ENCODE measurements at places on chromosomes 6 and 20.

- no peak for DNase-seq
Observed at GRCh38 chr6:20805021-20805420, 270.8 kb downstream of the CDKAL1 start.

- no peak for DNase-seq
Observed at GRCh38 chr20:46695892-46696291, 6.6 kb upstream of the TP53RK start.

DNA sequence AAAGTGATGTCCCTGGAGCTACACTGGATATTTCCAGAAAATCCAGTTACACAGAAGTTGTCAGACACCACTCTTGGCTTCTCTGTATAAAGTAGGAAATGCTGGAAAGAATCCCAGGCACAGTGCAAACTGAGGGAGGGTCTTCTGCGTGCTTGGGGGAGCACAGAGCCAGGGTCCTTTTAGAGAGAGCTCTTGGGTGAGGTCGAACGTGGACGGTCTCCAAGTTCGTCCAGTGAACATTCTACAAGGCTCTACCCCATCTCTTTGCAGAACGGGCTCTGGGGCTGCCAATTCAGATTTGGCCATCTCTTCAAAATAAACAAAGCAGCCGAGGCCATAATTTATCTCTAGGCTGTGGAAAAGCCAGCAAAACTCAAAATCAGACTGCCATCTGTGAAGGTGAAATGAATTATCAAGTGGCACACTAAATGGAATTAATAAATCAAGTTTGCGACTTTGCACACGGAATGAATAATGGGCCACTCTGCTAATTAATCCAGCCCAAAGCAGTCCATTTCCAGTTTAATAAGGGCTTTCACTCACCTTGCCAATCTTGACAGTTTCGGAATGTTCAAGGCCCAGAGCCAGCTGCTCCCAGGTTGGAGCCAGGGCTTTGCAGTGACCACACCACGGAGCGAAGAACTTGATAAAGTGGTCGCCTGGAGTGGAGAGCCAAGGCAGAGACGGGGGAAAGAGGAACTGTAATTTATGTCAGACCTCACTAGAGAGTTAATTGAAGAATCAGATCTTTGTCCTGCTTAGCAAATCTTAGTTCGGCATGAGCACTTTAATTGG lies 19.3 kb downstream of the TXNDC5 start:
- DNase-seq, result no peak

DNA sequence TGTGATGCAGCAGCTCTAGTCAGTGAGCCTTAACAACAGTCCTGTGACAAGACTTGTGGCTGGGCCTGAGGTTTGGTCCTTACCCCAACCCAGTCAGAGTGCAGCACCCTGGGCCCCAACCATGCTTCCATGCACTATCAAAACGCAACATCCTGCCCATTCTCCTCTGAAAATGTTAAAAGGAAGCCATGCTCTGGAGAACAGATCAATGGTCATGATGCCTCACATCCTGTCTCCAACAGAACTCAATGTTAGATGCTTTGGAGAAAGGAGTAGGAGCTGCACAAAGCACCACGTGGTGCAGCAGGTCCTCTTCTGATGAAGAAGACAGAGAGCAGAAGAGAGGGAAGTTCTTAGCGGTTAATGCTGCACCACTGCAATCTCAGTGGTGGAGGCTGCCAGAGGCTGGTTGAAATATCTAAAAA lies 41.9 kb downstream of the TRAM2 start:
- no peak for DNase-seq

GRCh38 chr6:25239059-25239458 lies 40.1 kb upstream of the CARMIL1 start:
- no peak for DNase-seq

- no peak for DNase-seq
Observed at GRCh38 chr6:107284805-107285204, 169.5 kb upstream of the BEND3 start.
